CD4-positive, alpha-beta memory T cell (primary cell): ENCODE measurements at places on chromosomes 13 and 19. TPM values are rescaled to one million over a fixed set of nuclear protein-coding genes. Genes with fewer than 3 reads are reported as not detected.

DNA sequence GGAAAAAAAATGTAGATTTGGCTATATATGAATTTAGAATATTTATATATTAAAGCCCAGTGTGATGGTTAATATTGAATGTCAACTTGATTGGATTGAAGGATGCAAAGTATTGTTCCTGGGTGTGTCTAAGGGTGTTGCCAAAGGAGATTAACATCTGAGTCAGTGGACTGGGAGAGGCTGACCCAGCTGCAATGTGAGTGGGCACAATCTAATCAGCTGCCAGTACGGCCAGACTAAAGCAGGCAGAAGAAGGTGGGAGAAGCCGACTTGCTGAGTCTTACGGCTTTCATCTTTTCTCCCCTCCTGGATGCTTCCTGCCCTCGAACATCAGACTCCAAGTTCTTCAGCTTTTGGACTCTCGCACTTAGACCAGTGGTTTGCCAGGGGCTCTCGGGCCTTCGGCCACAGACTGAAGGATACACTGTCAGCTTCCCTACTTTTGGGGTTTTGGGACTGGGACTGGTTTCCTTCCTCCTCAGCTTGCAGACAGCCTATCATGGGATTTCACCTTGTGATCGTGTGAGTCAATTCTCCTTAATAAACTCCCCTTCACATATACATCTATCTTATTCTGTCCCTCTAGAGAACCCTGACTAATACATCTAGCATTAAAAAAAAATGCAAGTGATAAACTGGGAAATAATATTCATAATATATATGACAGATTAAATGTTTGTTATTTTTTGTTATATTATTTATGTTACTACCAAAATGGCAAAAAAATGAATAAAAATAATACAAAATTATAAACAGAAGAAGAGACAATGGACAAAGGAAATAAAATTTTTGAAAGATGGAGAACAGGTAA, 122.4 kb downstream of the DLEU7 start:
- H3K36me3 ChIP-seq = no peaks in the 10 kb centered on the region
- no peaks in the 10 kb centered on the region for H3K4me1 ChIP-seq
- H3K27ac ChIP-seq = no peak overlapping the region

GRCh38 chr13:50844084-50844875, 788 bp upstream of the DLEU7 start:
- H3K27me3 ChIP-seq = no peaks in the 10 kb centered on the region
- H3K4me3 ChIP-seq = no peak overlapping the region
- no peaks in the 10 kb centered on the region for H3K4me1 ChIP-seq
- DNase-seq = no peak
- no peaks in the 10 kb centered on the region for H3K36me3 ChIP-seq

DNA sequence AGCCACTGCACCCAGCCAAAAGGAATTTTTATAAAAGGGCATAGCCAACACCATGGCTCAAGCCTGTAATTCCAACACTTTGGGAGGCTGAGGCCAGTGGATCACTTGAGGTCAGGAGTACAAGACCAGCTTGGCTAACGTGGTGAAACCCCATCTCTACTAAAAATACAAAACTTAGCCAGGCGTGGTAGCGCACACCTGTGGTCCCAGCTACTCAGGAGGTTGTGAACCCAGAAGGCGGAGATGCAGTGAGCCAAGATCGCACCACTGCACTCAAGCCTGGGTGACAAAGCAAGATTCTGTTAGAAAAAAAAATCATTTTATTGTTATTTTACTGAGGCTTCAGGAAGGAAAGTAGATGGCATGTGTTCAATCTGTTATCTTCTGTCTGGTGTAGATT, 31.3 kb upstream of the FOXO1 start:
- H3K4me1 ChIP-seq = no peaks in the 10 kb centered on the region
- no peak overlapping the region for H3K27ac ChIP-seq
- DNase-seq = no peak
- H3K4me3 ChIP-seq = no peak overlapping the region
- H3K36me3 ChIP-seq = no peaks in the 10 kb centered on the region
- no peaks in the 10 kb centered on the region for H3K27me3 ChIP-seq

- H3K36me3 ChIP-seq = peaks cover 46% of the 10 kb centered on the region
- H3K27ac ChIP-seq = no peak overlapping the region
- H3K4me1 ChIP-seq = no peaks in the 10 kb centered on the region
- no peaks in the 10 kb centered on the region for H3K27me3 ChIP-seq
- no peak for DNase-seq
Observed at GRCh38 chr19:36939153-36939552, 23.0 kb downstream of the ZNF568 start.

DNA sequence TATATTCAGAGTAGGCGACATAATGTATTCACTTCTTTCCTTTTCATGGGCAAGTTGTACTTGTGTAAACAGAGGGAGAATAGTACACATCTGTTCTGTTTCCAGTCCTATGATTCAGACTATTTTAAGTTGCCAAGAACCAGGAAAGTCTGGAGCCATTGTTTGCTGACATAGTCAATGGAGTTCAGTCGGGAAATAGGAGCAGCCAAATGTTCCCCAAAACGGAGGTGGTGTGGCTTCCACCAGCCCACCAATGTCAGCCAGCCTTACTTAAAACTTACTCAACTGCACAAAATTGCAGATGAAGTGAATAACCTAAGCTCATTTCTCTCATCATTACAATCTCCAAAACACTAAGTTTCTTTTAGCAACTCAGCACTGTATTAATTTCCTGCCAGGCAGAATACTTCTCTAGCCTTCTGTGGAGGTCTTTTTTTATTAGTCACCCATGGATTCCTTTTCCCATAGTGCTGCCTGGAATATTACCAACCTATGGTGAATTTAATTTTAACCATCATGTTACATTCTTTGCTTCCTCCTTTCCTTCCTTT, 22.3 kb upstream of the CSNK1A1L start:
- no peak overlapping the region for H3K4me3 ChIP-seq
- no peaks in the 10 kb centered on the region for H3K4me1 ChIP-seq
- H3K27me3 ChIP-seq = no peaks in the 10 kb centered on the region
- H3K36me3 ChIP-seq = no peaks in the 10 kb centered on the region

GRCh38 chr13:44795176-44795575, 194.1 kb downstream of the NUFIP1 start:
- H3K27ac ChIP-seq = no peak overlapping the region
- no peak for DNase-seq
- no peaks in the 10 kb centered on the region for H3K36me3 ChIP-seq

DNA sequence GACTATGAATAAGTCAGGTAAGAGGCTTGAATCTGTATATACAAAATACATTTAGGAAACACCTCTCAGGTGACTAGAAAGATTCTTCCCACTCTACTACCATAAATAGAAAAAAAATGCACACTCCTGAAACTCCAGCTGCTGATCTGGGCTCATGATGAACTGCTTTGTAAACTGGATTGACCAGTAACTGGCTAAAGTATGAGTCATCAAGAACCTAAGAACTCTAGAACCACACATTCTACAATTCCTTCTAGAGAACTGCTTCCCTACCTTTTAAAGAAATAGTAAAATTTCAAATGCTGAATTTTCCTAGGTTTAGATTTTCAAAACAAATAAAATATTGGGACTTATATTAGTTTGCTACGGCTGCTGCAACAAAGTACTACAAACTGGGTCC, 55.2 kb downstream of the ELF1 start:
- no peaks in the 10 kb centered on the region for H3K27me3 ChIP-seq
- peaks cover 92% of the 10 kb centered on the region for H3K4me1 ChIP-seq
- H3K27ac ChIP-seq = no peak overlapping the region

DNA sequence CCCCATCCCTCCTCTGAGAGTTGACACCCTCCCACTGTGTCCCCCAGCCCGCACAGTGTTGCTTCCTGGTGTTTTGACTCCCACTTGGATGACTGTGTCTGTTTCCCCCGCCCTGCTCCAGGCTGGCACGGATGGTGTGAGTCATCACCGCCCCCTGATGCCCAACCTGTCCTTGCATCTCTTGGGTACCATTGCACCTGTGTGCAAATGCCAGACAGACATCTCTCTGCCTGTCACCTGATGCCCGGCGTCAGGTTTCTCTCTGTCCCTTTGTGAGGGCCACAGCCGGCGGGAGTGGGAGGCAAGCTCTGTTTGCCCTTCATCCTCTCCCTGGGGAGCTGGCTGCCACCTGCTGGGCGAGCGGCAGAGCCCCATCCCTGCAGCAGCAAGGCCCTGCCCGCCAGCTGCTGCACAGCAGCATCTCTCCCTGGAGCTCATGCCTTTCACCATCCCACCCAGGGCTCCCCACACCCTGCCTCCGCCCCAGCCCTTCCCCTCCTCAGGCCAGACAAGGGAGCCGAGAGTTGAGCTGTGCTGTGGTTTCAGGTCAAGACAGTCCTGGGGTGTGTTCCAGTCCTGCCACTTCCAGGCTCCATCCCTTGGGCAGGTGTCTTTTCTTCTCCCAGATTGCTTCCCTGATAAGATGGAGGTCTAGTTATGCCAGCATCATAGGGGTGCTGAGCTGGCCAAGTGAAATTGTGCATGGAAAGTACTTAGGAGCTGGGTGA, 29.7 kb downstream of the NKPD1 start:
- no peak overlapping the region for H3K27ac ChIP-seq
- no peaks in the 10 kb centered on the region for H3K27me3 ChIP-seq
- H3K4me1 ChIP-seq = peaks cover 3% of the 10 kb centered on the region
- H3K4me3 ChIP-seq = no peak overlapping the region

DNA sequence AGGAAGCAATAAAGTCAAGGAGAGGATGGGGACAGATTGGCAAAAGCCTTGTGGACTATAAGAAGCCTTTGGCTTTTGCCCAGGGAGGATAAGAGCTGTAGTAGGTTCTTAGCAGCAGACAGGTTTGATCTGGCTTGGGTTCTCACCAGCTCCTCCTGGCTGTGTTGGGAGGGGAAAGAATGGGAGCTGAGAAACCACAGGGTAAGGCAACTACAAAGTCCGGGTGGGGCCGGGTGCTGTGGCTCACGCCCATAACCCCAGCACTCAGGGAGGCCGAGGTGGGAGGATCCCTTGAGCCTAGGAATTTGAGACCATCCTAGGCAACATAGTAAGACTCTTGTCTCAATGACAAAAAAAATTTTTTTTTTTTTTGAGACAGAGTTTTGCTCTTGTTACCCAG, 20.6 kb downstream of the NECTIN2 start:
- DNase-seq = no peak
- no peak overlapping the region for H3K27ac ChIP-seq
- no peaks in the 10 kb centered on the region for H3K27me3 ChIP-seq
- H3K36me3 ChIP-seq = no peaks in the 10 kb centered on the region
- H3K4me3 ChIP-seq = no peak overlapping the region
- no peaks in the 10 kb centered on the region for H3K4me1 ChIP-seq

GRCh38 chr13:108700422-108701170, 71.2 kb downstream of the MYO16 start:
- no peak overlapping the region for H3K4me3 ChIP-seq
- no peaks in the 10 kb centered on the region for H3K4me1 ChIP-seq
- H3K27me3 ChIP-seq = no peaks in the 10 kb centered on the region
- H3K36me3 ChIP-seq = no peaks in the 10 kb centered on the region

DNA sequence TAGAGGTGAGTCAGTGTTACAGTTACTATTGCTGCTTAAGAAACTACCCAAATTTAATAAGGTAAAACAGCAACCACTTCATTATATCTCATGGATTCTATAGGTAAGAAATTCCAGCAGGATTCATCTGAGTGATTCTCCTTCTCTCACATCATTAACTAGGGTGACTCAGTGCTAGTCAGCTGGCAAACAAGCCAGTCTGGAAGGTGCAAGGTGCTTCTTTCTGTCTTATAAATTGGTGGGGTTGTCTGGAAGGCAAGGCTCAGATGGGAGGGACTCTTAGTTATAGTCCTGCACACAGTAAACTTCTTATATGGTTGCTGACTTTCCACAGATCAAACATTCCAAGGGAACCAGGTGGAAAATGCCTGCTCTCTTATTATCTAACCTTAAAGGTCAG, 484.5 kb downstream of the GPC5 start:
- no peaks in the 10 kb centered on the region for H3K4me1 ChIP-seq
- no peak for DNase-seq
- H3K27me3 ChIP-seq = no peaks in the 10 kb centered on the region
- H3K27ac ChIP-seq = no peak overlapping the region
- H3K4me3 ChIP-seq = no peak overlapping the region

DNA sequence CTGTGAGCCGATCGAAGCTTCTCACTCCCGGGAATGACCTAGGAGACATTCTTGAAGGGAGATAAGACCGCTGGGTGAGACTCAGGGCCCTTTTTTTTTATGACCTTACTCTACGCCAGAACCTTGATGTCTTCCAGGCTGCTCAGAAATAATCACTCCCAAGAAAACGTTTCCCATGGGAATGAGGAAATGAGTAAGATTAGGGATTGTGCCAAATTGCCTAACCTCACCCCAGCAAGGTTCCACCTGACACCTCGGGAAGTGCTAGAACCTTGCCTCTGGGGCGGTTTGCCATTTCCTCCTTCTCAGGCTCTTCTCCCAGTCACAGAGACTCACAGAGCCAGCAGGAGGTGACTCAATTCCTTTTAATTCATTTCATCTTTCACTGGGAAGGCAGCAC, 2.3 kb downstream of the SLC46A3 start:
- H3K27ac ChIP-seq = no peak overlapping the region
- DNase-seq = no peak
- H3K4me3 ChIP-seq = no peak overlapping the region
- H3K27me3 ChIP-seq = no peaks in the 10 kb centered on the region
- H3K4me1 ChIP-seq = peaks cover 29% of the 10 kb centered on the region

DNA sequence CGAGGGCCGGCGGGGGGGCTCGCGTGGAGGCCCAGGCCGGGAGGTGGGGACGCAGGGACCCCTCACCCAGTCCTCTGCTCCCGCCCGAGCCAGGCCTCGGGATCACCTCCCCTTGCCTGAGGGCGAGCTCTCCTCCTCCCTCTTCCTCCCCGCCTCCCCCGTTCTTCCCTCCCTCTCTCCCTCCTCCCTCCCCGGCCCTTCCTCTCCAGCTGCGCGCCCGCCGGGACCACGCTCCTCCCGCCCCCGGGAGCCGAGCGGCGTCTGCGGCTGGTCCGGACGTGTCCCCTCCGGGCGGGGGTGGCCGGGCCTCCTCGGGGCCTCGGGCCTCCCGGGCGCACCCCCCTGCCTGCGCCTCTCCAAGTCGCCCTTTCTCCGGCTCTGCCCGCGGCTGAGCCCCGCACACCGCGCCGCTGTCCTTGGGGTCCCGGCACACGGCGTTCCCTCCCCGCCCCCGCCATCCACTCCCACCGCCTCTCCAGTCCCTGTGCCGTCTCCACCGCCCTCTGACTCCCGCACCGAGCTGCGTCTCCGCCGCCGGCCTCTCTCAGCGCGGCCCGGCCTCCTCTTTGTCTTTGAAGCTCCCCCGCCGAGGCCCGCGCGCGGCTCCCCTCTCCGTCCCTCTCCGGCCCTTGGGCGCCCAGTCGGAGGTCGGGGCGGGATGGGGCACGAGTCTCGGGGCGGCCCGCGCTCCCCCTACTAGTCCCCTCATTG, 5.7 kb downstream of the SOX1 start:
- no peaks in the 10 kb centered on the region for H3K4me1 ChIP-seq
- H3K27me3 ChIP-seq = peaks cover 30% of the 10 kb centered on the region
- H3K27ac ChIP-seq = no peak overlapping the region
- H3K36me3 ChIP-seq = no peaks in the 10 kb centered on the region
- no peak overlapping the region for H3K4me3 ChIP-seq

GRCh38 chr19:17327068-17327653, 7.5 kb downstream of the ANO8 start:
- H3K27ac ChIP-seq = no peak overlapping the region
- no peak overlapping the region for H3K4me3 ChIP-seq
- peaks cover 11% of the 10 kb centered on the region for H3K4me1 ChIP-seq

Gene MYO16
- total RNA-seq = 12.0 TPM

Gene SYNGR4
- not detected for total RNA-seq

Gene ZNF729
- total RNA-seq = not detected

Gene FPR3
- 3.2 TPM for total RNA-seq

Gene LHB
- total RNA-seq = not detected
